ENCODE measurements at places on chromosomes 7 and 10. TPM values are rescaled to one million over a fixed set of nuclear protein-coding genes. Genes with fewer than 3 reads are reported as not detected.

The CCT6A gene
- 428 TPM for total RNA-seq

The TSPAN33 gene
- 10.6 TPM for total RNA-seq

The LYZL2 gene
- total RNA-seq = not detected

The CFAP70 gene
- 0.28 TPM for total RNA-seq

The CCDC146 gene
- 0.42 TPM for total RNA-seq

The MSMB gene
- not detected for total RNA-seq

The NME8 gene
- not detected for total RNA-seq

The TAS2R3 gene
- 0.43 TPM for total RNA-seq

The SFTPD gene
- total RNA-seq = 0.29 TPM

The TFEC gene
- total RNA-seq = 1.9 TPM

The SEMA3E gene
- total RNA-seq = not detected

The COL1A2 gene
- 1.4 TPM for total RNA-seq

The ATOH7 gene
- total RNA-seq = not detected

The CALHM3 gene
- not detected for total RNA-seq

The BUD23 gene
- 178 TPM for total RNA-seq

The REPIN1 gene
- total RNA-seq = 68.4 TPM

The ALOX5 gene
- total RNA-seq = 0.46 TPM

The OR2A7 gene
- total RNA-seq = 0.71 TPM

The ITIH2 gene
- 0.71 TPM for total RNA-seq

The CPED1 gene
- 0.69 TPM for total RNA-seq

The KCNIP2 gene
- 0.63 TPM for total RNA-seq

The PTPRN2 gene
- total RNA-seq = 0.43 TPM

The MMRN2 gene
- not detected for total RNA-seq

The MOGAT3 gene
- total RNA-seq = not detected

The HHEX gene
- 0.50 TPM for total RNA-seq

The RARRES2 gene
- 1.4 TPM for total RNA-seq

The ZNF212 gene
- total RNA-seq = 22.4 TPM

The COPG2 gene
- total RNA-seq = 13.9 TPM

The FXYD4 gene
- not detected for total RNA-seq

The CCL26 gene
- total RNA-seq = not detected

The TUBAL3 gene
- not detected for total RNA-seq

The A1CF gene
- total RNA-seq = 0.08 TPM

The INHBA gene
- 0.28 TPM for total RNA-seq

The ACSL5 gene
- 33.4 TPM for total RNA-seq

The MRC1 gene
- total RNA-seq = 0.14 TPM

The WDFY4 gene
- 3.9 TPM for total RNA-seq

The HABP2 gene
- 0.08 TPM for total RNA-seq

The HOXA10 gene
- total RNA-seq = 0.14 TPM

The TES gene
- 53.4 TPM for total RNA-seq

Data from activated T-cell treated with anti-CD3 and anti-CD28 coated beads, Interleukin-2, amount 50 U/mL, for 4 hours (primary cell).